ENCODE measurements at places on chromosomes 2 and 18.

DNA sequence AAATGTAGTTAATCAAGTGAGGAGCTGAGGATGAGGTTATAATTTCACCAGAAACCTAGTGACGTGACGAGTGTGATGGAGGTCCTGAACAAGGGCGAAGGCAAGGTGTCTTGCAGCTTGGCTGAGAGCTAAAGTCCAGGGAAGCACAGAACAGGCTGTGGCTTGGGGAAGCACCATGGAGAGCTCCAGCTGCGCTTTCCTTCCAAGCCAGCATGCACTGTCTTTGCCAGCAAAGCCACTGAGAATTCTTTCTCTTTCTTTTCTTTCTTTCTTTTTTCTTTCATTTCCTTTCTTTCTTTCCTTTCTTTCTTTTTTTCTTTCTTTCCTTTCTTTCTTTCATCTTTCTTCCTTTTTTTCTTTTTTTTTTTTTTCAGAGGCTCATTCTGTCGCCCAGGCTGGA is 239.3 kb downstream of the FBXO15 start:
- no peak for DNase-seq

- no peak for DNase-seq
These were observed 1.1 kb upstream of the SYT4 start for GRCh38 chr18:43278355-43278754.

DNA sequence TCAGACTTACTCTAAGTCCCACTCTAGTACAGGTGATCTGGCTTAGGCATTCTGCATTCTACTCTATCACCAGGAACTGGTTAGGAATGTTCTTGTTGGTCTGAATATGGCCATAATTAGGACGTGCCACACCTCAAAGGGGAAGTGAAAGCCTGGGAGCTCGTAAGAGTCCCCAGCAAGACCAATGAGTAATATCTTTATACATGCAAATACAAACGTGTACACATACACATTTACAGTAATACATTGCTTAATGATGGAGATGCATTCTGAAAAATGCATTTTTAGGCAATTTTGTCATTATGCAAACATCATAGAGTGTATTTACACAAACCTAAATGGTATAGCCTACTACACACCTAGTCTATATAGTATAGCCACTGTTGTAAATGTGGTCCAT is 19.5 kb upstream of the ERCC3 start:
- DNase-seq: no peak

- DNase-seq: peak; percentile 76
These were observed at the start of gene GLI2 for GRCh38 chr2:120735746-120736170. Gene GLI2 (plus strand): TSS chr2:120735868. CDS start chr2:120797321, 61,453 bp downstream.

DNA sequence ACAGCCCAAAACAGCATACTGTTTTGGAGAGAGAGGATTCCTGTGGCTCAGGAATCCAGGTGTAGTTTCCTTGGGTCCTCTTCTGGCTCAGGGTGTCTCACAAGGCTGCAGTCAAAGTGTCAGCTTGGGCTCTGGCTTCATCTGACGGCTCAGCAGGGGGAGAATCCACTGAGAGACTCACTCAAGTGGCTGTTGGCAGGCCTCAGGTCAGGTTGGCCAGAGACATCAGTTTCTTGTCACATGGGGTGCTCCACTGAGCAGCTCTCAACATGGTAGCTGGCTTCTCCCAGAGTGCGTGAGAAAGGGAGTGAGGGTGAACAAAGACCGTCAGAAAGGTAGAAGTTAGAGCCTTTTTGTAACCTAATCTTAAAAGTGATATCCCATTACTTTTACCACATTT is 168.4 kb downstream of the SOCS6 start:
- DNase-seq: no peak
